Activated T-helper 2 cell treated with anti-CD3 and anti-CD28 coated beads, Interferon-gamma antibody, Interleukin-2, Interleukin-4, amounts not matched to agents 10 μg/mL and 5 μg/mL and 100 μg/mL, durations not matched to agents 14 hours and 24 hours and 36 hours (primary cell): ENCODE measurements at places on chromosomes 2 and 18.

- no peaks in the 10 kb centered on the region for H3K27me3 ChIP-seq
- H3K4me3 ChIP-seq, result no peak overlapping the region
- no peak for DNase-seq
- H3K4me1 ChIP-seq, result peaks cover 40% of the 10 kb centered on the region
Observed at GRCh38 chr2:134927195-134927594, 8.6 kb downstream of the CCNT2 start.

DNA sequence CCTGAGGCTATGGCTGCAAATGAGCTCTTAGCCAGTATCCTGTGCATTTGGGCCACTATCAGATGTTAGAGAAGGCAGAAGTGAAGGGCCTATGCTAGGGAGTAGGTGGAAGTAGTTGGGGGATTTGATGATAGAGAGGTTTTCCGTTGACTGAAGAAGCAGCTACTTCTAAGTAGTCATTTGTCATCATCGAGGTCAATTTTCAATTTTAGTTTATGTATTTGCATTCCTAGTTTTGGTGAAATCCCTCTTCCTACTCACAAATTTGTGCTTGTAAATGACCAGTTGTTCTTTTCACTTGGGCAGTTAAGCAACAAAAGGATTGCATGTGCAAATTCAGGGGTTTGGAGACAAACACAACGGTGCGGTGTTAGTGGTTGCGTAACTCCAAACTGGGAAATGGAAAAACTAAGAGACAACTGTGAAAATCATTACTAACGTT is 48.5 kb upstream of the PELI1 start:
- H3K27me3 ChIP-seq, result peaks cover 5% of the 10 kb centered on the region
- no peak for DNase-seq
- no peaks in the 10 kb centered on the region for H3K36me3 ChIP-seq
- H3K27ac ChIP-seq, result no peak overlapping the region
- no peak overlapping the region for H3K4me3 ChIP-seq
- peaks cover 14% of the 10 kb centered on the region for H3K4me1 ChIP-seq

DNA sequence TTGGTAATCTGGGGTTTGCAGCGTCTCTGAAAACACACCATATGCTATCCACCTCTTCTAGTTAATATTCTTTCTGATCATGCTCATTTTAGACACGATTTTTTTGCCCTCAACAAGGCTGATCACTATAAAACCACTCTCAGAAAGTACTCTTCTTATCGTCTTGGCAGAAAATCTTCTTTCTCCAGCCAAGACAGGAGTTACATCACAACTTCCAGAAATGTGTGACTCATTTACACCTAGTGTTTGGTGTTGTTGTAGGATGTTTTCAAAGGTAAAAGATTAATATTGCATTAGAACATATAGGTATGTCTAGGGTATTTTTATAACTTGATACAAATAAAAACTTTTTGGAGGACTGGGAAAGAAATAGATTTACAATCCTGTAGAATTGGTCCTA is 138.5 kb upstream of the NETO1 start:
- H3K36me3 ChIP-seq, result no peaks in the 10 kb centered on the region
- no peak overlapping the region for H3K27ac ChIP-seq
- H3K27me3 ChIP-seq, result no peaks in the 10 kb centered on the region
- no peak for DNase-seq
- H3K4me1 ChIP-seq, result no peaks in the 10 kb centered on the region

GRCh38 chr2:236121546-236121945 is 46.6 kb downstream of the GBX2 start:
- peaks cover 20% of the 10 kb centered on the region for H3K27me3 ChIP-seq
- no peak for DNase-seq
- H3K4me3 ChIP-seq, result no peak overlapping the region

GRCh38 chr18:524466-524865 is 24.0 kb upstream of the COLEC12 start:
- no peak overlapping the region for H3K27ac ChIP-seq
- H3K4me3 ChIP-seq, result no peak overlapping the region
- H3K27me3 ChIP-seq, result no peaks in the 10 kb centered on the region
- no peak for DNase-seq
- H3K4me1 ChIP-seq, result no peaks in the 10 kb centered on the region
- H3K36me3 ChIP-seq, result no peaks in the 10 kb centered on the region

- no peak overlapping the region for H3K4me3 ChIP-seq
- H3K27ac ChIP-seq, result no peak overlapping the region
- no peaks in the 10 kb centered on the region for H3K27me3 ChIP-seq
- H3K36me3 ChIP-seq, result no peaks in the 10 kb centered on the region
- H3K4me1 ChIP-seq, result no peaks in the 10 kb centered on the region
Observed at GRCh38 chr18:24988253-24988840, 363.6 kb downstream of the ZNF521 start.

GRCh38 chr2:66692521-66693054 is 257.7 kb downstream of the MEIS1 start:
- DNase-seq, result no peak
- H3K27me3 ChIP-seq, result no peaks in the 10 kb centered on the region
- no peaks in the 10 kb centered on the region for H3K36me3 ChIP-seq
- no peak overlapping the region for H3K27ac ChIP-seq
- no peaks in the 10 kb centered on the region for H3K4me1 ChIP-seq
